ENCODE measurements at places on chromosomes 6 and 20.
A peak's percentile ranks its signal among the peaks of the same experiment; 100 is the strongest.

DNA sequence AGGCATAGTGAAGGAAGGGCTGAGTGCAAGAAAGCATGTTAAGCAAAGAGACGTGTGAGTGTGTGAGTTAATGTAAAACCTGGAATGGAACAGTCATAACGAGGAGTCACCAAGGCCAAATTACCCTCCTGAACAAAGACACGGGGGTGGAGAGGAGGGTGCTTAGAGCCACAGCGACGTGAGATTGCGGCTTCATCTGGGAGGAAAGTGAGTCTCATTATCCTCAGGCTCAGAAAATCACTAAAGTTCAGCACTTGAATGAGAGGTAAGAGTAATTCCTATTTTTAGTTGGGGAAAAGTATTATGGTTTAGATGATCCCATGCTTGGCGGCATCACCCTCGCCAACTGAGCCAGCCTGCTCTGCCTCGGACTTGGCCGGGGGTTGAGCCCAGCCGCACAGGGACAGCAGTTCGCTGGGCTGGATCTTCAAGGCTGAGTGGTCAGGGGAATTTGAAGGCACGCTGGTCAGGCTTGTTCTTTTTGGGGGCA, 136.6 kb downstream of the DTNBP1 start:
- no peak for DNase-seq

- no peak for DNase-seq
These were observed 11.5 kb downstream of the RNF146 start for GRCh38 chr6:127277878-127278843.

GRCh38 chr6:114210467-114210866, 132.4 kb downstream of the HS3ST5 start:
- DNase-seq: no peak

- no peak for DNase-seq
These were observed 35.8 kb upstream of the SHLD1 start for GRCh38 chr20:5714261-5715041.

- DNase-seq: no peak
These were observed 4.5 kb downstream of the CCN6 start for GRCh38 chr6:112058243-112059032.

DNA sequence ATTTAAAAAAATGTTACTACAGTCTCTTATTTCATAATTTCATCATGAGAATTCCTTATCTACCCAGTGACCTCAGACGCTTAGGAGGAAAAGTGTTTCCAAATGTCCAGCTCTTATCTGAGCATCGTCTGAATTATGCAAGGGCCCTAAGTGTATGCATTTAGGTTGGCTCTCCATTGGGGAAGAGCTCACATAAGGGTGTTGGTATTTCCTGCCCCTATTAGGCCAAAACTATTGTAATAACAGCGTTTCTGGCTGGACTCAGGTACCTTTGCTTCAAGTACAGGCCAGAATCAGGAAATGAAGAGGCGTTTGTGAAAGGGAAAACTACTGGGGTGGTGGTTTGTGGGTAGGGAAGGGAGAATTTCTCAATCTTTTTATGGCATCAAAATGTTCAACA, 40.4 kb upstream of the SGK1 start:
- peak; percentile 29 for DNase-seq

GRCh38 chr20:10644458-10645204, 29.2 kb downstream of the JAG1 start:
- DNase-seq: no peak

- no peak for DNase-seq
These were observed 423.8 kb upstream of the SULF2 start for GRCh38 chr20:48209102-48209501.

DNA sequence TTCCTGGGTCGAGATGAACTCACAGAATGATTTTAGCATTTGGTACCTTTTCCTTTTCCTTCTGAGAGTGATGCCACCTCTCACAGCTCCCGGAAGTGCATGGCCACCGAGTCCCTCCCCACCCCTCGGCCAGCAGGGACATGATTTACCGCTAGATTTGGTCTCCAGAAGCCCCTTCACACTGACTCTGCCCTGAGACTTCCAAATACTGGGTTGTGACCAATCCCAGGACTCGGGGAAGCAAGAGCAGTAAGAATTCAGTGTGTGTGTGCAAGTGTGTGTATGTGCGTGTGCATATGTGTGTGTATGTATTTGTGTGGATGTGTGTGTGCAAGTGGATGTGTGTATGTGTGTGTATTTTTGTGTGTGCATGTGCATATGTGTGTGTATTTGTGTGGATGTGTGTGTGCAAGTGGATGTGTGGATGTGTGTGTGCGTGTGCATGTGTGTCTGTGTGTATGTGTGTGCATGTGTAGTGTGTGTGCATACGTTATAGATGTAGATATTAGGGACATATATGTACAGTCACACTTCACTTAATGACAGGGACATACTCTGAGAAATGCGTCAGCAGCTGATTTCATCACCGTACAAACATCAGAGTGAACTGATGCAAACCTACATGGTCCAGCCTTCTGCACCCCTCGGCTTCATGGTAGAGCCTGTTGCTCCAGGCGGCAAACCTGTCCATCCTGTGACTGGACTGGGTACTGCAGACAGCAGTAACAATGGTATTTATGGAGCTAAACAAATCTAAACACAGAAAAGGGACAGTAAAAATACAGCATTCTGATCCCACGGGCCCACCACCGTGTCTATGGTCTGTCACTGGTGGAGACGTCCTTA, 374.5 kb downstream of the TAF4 start:
- DNase-seq: no peak

DNA sequence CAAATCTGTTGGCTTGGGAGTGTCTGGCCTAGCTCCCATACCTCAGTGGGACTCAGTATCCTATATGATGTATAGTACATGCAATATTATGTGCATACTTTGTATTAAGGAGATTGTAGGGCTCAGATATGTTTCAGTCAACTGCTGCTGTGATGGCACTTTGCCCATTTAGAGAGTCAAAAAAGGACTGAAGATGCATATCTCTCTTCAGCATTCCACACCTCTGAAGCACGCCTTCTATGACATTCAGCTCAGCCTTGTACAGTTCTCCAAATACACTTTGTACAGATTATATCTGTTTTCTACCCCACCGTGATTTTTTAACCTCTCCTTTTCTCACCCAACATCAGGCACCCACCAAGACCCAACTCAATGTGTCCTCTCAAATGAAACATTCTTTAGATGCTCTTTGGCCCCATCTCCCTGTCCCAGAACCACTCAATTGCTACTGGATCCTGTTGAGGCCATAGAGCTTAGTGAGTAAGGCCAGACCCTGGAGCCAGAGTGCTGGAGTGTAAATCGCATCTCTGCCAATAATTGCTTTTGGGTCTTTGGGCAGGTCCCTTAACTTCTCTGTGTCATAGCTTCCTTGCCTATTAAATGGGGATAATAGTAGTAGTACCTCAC, 15.6 kb downstream of the ENPP1 start:
- no peak for DNase-seq

- DNase-seq: no peak
These were observed 70.3 kb downstream of the ANKEF1 start for GRCh38 chr20:10105046-10105445.

DNA sequence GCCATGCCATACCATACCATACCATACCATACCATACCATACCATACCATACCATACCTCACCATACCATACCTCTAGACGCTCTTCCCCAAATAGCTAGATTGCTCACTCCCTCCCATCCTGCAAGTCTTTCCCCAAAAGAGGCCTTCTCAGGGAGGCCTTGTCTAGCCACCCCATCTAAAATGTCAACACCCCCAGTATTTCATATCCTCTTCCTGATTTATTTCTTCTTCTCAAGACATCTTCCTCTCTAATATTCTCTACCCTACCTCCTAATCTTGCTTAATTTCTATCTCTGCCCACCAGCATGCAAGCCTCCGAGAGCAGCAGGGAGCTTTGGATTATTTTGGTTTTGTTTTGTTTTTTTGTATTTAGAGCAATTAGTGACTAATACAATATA, 225.2 kb upstream of the RREB1 start:
- no peak for DNase-seq

DNA sequence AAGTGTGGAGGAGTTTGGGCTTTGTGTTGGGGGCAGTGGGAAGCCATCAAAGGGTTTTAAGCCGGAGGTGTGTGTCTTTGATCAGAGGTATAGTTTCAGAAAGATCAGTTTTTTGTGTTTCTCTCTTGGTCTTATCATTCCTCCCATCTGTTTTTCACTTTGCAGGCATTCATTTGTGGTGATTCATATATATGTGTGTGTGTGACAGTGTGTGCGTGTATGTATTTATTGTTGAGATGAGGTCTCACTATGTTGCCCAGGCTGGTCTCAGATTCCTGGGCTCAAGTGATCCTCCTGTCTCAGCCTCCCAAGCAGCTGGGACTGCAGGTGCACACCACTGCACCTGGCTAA, 11.1 kb upstream of the SERINC3 start:
- no peak for DNase-seq

DNA sequence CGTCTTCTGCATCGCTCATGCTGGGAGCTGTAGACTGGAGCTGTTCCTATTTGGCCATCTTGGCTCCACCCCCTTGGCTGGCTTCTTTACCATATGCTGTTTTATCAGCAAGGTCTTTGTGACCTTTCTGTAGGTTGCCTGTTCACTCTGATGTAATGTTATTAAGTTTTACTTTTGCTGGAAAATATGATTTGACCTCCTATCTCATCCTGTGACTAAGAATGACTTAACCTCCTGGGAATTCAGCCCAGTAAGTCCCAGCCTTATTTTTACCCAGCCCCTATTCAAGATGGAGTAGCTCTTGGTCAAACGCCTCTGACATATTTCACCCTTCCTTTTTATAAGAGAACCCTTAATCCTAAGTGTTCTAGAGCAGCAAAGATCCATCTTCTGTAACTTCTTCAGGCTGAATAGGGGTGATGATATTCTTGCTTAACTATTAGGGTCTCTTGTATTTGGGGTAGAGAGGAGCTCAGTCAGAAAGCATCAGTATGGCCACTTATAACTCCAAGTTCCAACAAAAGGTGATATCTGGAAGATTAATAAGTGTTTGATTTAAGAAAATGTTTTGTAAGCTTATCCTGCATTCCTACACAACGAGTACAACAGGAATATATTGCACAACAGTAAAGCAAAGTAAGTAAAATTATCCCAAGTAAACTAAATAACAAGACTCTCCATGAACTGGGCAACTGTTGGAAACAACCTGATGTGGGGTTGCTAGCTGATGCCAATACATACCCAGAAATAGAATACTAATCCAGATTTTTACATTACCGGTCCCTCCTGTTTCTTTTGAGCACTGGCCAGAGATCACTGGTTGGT, 23.1 kb upstream of the HMGN3 start:
- DNase-seq: no peak

DNA sequence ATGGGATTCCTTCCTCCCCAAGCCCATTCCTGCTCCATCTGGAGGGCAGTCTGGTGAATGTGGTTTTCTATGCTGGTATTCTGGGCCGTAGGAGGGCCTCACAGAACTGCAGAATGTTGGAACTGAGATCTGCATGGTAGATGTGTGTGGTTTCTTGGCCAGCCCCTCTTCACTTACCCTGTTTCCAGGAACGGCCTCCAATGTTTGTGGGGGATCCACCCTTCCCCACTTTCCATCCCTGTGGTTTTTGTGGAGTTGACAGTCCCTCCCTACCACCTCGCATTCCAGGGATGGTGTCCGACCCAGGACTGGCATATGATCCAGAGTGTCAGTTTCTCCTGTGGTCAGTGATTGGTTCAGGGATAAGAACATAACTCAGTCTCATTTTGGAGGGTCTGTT, 26.7 kb upstream of the TMEM14A start:
- no peak for DNase-seq

- DNase-seq: no peak
These were observed 26.7 kb downstream of the SLC52A3 start for GRCh38 chr20:741620-742019.

DNA sequence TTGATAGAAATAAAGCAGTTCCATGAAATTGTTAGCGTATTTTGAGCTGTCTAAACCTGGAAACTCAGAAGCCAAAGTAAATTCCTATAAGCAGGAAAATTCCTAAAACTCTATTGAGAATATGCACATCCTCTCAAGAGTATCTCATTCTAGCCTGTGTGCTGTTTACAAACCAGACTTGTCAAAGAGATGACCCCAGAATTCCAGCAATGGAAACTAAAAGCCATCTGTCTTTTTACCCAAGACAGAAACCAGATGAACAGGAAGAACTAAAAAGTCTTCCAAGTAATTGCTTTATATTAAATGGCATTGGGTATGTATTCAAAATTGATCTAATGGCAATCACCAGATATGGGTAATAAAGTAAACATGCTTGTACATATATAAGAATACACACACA, 92.6 kb downstream of the COL19A1 start:
- no peak for DNase-seq

GRCh38 chr6:6978731-6979130, 129.0 kb upstream of the RREB1 start:
- no peak for DNase-seq

DNA sequence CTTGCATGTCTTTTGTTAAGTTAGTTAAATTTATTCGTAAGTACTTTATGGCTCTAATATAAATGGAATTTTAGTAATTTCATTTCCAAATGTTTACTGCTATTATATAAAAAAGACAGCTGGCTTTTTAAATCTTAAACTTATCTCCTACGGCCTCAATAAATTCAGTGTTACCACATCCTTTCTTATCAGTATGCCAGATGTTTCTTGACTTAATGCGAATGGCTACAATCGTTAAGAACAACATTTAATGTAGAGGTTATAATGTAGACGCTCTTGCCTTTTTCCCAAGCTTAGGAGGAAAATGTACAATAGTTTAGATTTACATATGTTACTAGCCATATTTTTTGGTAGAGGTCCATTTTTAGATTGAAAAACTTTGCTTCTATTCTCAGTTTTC, 659.4 kb downstream of the TENT5A start:
- no peak for DNase-seq

GRCh38 chr20:23092861-23093495, 6.9 kb upstream of the CD93 start:
- no peak for DNase-seq

GRCh38 chr6:22366214-22366613, 69.4 kb upstream of the PRL start:
- peak; percentile 51 for DNase-seq

DNA sequence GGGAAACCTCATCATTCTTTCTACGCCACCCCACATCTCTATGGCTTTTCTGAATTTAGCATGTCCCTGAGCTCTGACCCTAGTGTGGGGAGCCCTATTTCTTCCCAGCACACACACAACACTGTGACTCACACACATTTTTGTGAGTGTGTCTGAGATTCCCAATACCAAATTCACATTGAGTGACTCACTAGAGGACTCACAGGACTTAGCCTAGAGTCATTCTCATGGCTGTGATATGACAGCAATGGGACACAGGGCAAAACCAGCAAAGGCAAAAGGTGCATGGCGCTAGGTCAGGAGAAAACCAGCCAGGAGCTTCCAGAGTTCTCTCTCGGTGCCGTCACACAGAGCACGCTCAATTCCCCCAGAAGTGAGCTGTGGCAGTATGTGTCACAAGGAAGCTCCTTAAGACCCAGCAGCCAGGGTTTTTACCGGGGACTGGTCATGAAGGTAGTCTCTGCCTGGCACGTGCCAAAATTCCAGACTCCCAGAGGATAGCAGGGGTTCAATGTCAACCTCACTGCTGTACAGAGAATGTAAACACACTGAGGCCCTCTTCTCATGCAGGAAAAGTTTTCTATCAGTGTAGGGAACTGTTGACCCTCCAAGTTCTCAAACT, 6.2 kb downstream of the CSTL1 start:
- DNase-seq: peak; percentile 47

Measured in fibroblast of skin of left quadriceps (primary cell).